ENCODE measurements at places on chromosomes 6 and 20.

DNA sequence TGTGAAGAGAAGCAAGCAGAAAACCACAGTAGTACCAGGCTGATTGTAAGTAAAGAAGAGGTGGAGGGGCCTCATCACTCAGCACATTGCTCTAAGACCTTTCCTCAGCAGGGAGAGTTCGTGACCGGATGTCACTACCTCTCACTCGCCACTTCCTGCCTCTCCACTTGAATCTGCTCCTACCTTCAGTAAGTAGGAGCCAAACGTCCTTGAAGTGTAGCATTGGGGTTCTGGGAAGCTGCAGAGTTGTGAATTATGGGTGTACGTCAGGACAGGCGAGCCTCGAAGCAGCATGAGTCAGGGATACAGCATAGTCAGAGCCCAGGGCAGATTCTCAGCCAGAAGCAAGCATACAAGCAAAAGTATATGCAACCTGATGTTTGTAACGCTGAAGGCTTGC lies 224.9 kb downstream of the PHACTR1 start:
- DNase-seq = no peak

- DNase-seq = no peak
These were observed 58.9 kb upstream of the SCP2D1 start for GRCh38 chr20:18754653-18755045.

DNA sequence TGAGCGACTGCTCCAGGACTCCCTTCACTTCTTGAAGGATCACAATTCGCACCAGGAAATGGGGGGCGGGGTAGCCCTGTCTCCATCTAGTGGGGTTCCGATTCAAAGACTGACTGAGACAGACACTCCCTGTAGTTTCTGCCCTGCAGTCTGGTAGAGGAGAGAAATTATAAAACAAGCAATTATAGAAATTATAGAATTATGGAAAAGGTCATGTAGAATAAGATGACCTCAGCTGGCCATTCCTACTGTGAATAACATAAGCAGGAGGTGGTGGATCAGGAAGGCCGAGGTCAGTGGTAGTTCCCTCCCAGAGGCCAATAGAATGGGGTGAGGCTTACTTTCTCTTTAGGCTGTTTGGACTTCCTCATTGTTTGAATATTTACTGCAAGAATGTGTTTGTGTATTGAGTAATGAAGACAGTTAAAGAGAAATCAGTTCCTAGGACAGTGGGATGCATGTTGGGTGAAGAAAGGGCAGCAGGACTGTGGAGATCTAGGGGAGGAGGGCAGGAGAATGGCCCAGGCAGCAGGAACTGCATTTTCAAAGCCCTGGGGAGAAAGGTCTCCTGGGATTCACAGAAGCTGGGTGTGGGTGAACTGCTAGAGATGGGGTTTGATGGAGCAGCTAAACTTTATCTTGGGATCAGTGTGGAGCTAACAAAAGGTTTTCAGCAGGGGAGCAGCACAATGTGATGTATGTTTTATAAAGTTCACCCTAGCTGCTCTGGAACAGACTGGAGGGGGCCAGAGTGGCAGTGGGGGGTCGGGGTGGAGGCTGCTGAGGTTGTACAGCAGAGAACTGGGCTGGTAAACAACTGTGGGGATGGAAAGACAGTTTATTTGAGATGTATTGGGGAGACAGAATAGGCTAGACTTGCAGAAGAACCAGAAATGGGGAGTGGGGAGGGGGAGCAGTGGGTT lies 2.1 kb downstream of the ZNF341 start:
- no peak for DNase-seq

GRCh38 chr6:158892266-158892665 lies 73.1 kb upstream of the EZR start:
- no peak for DNase-seq

DNA sequence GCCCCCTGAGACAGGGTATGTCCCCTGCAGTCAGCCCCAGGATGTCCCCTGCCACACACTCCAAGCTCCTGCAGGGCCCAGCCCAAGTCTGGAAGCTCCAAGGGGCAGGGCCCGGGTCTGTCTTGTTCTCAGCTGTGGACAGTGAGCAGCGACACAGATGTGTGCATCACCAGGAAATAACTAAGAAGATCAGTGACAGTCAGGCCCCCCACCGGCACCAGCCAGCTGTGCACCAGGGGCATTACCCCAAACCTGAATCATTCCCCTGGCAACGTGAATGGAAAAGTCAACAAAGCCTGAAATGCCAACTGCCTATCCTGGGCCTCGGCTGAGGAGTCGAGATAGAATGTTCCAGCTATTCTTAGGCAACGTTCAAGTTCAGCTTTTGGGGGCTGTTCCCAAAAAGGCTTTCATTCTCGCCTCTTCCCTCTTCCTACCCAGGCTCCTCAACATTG lies 105.0 kb downstream of the PREX1 start:
- DNase-seq = no peak

GRCh38 chr20:21344961-21345360 lies 41.8 kb downstream of the XRN2 start:
- no peak for DNase-seq

DNA sequence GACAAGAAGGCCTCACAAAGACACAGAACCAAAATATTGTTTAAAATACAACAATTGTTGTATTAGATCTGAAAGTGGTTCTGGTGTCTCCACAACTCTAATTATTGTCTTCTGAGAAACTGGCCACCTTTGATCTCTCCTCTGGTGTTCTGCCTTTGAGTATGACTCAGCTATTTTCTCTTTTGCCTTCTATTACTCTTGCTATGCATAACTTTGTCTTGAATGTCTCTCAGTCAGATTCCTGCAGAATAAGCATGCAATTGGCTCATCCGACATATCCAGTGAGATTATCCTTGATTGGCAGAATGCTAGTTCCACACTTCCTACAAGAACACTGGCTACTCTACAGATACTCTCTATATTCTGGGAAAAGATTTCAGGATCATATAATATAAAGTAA lies 14.3 kb upstream of the EPM2A start:
- no peak for DNase-seq

- DNase-seq = peak; percentile 45
These were observed 677 bp downstream of the NEURL2 start for GRCh38 chr20:45890077-45890984.

DNA sequence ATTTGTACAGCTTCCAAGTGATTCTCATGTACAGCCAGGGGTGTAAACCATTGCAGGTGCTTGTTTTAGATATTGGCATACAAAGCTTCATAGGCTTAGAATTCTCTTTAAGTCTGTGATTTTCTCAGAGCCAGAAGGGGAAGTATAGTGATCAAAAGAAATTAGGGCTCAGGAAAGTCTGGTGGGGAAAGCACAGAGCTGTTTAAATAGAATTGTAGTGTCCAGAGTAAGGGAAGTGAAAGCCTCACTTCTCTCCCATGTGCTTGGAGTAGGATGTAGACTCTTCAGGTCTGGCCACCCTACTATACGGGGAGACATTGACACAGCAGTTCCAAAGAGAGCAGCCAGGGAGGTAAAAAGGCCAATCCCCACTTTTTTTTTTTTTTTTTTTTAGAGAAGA lies 10.4 kb downstream of the GCNT2 start:
- no peak for DNase-seq

DNA sequence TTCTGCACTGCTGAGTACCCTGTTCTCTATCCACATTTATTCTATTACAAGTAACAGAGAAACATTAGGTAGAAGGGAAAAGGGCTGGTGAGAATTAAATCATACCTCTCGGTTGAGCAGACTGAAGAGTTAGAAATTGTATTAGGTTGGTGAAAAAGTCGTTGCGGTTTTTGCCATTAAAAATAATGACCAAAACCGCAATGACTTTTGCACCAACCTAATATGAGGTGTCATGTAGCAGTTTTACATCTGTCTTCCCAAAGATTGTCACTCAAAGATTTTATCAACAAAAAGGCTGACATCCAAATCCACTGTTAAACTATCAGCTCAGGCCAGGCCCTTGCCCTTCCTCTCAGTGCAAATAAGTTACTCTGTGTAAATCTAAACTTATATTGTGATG lies 28.3 kb upstream of the GRIK2 start:
- no peak for DNase-seq

GRCh38 chr6:111118826-111119225 lies 31.5 kb downstream of the SLC16A10 start:
- DNase-seq = no peak

DNA sequence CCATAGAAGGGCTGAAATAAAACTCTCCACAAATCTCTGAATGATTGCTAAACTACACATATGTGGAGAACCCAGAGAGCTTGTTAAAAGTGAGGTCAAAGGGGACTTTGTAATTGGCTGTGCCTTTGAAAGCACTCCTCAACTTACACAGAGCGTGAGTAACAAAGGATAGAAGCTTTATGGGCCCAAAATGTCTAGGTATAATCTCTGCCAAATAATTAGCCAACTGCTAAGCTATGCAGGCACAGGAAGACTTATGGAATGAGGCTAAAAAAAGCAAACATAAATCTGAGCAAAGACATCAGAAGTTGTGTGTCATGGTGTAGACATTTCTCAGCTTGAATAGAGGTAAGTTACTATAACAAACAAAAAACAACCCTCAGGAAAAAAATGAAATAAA lies 23.3 kb upstream of the UST start:
- no peak for DNase-seq

- DNase-seq = no peak
These were observed 67.1 kb upstream of the ZNFX1 start for GRCh38 chr20:49344975-49345374.

DNA sequence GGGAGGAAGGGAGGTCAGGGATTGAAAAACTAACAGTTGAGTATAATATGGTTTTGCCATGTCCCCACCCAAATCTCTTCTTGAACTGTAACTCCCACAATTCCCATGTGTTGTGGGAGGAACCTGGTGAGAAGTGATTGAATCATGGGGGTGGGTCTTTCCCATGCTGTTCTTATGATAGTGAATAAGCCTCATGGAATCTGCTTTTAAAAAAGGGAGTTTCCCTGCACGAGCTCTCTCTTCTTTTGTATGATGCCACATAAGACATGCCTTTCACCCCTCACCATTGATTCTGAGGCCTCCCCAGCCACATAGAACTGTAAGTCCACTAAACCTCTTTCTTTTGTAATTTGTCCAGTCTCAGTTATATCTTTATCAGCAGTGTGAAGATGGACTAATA lies 833.4 kb upstream of the MAP3K7 start:
- no peak for DNase-seq

GRCh38 chr20:2706688-2707352 lies 14.2 kb downstream of the EBF4 start:
- no peak for DNase-seq

DNA sequence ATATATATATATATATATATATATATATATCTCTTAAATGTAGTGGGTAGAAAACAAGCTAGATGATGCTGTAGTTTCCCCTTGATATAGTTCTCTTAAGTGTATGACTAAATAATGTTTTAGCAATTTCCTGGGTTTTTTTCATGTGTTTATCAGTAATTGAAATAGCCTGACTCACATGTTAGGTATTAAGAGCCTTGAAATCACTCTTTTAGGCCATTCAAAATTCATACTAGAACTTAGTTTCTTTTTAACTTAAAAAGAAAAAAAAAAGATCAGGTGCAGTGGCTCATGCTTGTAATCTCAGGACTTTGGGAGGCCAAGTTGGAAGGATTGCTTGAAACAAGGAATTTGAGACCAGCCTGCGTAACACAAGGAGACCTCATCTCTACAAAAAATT lies 44.1 kb downstream of the NKX2-4 start:
- no peak for DNase-seq

DNA sequence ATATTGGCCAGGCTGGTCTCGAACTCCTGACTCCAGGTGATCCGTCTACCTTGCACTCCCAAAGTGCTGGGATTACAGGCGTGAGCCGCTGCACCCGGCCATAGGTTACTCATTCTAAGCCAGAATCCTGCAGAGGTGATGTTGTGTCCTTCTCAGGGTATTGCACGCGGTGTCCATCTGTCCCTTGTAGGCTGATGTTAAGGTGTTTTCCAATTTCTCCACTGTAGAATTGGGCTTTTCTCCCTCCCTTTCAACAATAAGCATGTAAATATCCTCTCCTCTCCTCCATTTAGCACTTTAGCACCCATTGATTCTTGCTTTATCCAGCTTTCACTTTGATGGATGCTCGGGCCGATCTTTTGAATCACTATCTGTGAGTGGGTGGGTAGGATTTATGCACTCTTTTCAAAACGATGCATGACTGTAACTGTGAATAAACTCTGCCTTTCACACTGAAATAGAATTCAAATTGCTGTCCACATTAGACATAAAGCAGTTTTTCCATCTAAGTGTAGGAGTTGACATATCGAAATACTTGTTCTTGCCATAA lies 52.6 kb downstream of the ZBTB2 start:
- no peak for DNase-seq

- DNase-seq = no peak
These were observed 151.6 kb downstream of the SOBP start for GRCh38 chr6:107641500-107641941.

DNA sequence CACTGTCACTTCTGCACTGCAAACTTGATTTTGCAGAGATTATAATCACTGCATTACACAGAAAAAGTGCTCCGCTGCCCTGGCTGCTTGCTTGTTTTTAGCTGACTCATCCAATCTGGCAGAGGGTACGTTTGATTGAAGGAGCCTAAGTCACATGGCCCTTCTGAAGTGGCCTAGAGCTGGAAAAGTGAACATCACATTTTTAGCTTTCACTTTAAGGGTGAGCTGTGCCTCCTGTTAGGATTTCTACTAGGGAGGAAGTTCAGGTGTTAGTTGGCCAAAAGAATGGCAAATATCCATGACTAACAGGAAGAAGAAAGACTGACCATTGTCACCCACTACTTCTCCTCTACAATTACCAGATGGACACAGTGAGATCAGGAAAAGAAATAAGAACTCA lies 889.1 kb upstream of the MAP3K7 start:
- DNase-seq = no peak

DNA sequence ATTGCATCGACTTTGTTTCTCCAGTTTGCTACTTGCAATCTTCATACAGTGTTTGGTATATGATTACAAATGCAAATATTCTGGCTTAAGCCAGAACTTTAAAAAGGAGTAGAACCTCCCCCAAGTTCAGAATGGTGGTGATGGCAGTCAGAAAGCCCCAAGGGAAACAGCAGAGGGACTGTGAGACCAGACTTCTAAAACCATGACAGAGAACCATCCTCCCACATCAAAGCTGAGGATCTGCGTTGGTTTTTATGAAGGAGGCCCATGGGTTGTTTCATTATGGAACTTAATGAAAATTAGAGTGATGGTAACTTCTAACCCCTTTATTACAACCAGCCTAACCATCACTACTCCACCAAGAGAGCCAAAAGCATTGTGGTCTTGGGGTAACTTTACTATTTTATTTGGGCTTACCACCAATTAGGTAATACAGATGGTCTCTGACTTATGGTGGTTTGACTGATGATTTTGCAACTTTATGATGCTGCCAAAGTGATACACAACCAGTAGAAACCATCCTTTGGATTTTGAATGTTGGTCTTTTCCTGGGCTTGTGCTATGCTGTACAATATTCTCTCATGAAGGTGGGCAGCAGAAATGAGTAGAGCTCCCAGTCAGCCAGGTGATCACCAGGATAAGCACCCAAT lies 10.9 kb upstream of the MRS2 start:
- DNase-seq = no peak

GRCh38 chr6:67451874-67452273 lies 1183.2 kb upstream of the ADGRB3 start:
- DNase-seq = no peak
